Natural killer cell (primary cell): ENCODE measurements at places on chromosomes 13 and 19. TPM values are rescaled to one million over a fixed set of nuclear protein-coding genes. Genes with fewer than 3 reads are reported as not detected.

Gene GRIN2D
- total RNA-seq, result 0.07 TPM

- peak; percentile 7 for DNase-seq
Measured at GRCh38 chr13:44648392-44649103, 72.4 kb upstream of the TSC22D1 start.

Gene PABPC3
- 0.20 TPM for total RNA-seq

DNA sequence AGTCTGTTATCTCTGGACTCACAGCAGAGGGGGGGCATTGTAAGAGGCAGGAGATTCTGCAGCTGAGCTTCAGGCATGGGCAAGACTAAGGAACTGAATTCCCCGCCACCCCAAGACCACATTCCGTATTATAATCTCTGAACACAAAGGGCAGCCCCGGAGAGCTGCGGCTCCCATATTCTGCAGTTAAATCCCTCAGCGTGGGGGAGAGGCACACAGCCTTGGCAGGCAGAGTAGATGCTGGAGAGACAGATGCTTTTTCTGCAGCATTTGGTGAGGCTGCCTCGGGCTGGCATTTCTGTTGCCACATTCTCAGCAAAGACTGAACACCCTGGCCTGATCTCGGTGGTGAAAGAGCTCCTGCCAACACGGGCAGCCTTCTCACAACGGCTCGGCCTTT is 12.9 kb downstream of the CHAF1A start:
- DNase-seq, result no peak

GRCh38 chr13:113663934-113664333 is 3.1 kb upstream of the GRK1 start:
- peak; percentile 10 for DNase-seq

Gene ETV2
- total RNA-seq, result 0.87 TPM

DNA sequence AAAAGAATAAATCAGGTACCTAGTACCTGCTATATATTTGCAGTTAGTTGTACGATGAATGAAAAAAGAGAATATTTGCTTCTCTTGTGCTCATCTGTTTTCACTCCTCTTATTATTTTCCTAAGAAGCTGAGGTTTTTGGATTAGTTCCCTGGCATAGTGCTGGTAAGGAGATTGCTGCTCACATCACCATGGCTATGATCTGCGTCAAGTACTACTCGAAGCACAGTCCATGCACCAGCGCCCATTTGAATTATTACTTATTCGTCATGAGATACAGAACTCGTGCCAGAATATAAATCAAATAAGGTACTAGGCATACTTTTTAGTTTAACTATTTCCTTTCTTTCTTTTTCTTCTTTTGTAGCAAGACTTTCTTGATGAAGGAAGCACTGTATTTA is 7.1 kb downstream of the SERTM1 start:
- no peak for DNase-seq

Gene PTPRH
- 0.45 TPM for total RNA-seq

DNA sequence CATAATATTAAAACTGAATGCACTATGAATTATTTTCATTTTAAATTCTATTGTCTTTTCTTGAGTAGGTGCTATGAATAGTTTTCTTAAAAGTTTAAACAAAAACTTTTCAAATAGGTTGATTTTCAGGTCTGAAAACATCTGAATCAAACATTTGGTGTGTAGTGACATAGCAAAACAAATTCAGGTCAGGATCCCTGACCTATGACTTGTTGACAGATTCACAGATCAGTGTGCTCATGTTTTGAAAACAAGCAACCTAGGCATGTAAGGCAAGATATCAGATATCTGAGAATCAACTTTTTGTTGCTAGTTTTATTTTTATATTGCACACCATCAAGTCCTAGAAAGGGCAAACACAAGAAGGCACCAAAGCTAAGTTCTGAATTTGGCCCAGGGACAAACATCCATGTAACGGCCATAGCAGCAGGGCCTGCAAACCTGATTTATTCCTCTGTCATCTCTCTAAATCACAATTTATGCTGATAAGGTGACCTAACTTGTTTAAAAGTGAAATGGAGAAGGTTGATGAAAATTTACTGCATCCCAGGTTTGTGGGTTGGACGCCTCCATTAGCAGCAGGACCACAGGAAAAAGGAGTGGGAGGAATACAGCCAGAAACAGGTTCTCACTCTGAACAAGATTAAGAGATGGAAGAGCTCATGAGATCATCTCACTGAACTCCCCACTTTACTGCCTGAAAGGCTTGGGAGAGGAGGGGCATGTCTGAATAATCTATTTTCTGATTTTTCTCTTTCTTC is 337.7 kb downstream of the KCNRG start:
- DNase-seq, result no peak

Gene ZNF587B
- total RNA-seq, result 23.4 TPM

GRCh38 chr13:23463661-23464060 is 30.2 kb upstream of the SACS start:
- DNase-seq, result no peak

- DNase-seq, result peak; percentile 30
Measured at GRCh38 chr13:111474136-111475002, 153.9 kb downstream of the TEX29 start.

- DNase-seq, result no peak
Measured at GRCh38 chr19:885536-886224, 7.3 kb downstream of the MED16 start.

DNA sequence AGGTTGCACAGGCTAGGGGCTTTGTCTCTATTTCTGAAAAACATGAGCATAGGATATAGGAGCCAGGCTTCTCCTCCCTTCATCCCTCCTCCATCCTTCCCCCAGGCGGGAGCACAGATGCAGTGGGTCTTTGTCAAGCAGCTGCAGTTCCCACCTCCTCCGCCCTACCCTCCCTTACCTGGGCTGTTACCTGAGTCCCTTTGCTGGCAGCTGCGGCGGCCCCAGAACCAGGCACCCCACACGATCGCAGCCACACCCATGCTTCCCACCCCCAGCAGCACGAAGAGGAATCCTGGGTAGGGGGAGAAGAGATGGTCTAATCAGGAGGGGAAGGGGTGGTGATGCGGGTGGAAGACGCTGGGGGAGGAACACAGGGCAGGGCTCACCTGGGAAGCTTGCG is 7.8 kb downstream of the TMIGD2 start:
- DNase-seq, result no peak

Gene CCL25
- total RNA-seq, result not detected

GRCh38 chr19:4811328-4812131 is 20.0 kb downstream of the TICAM1 start:
- DNase-seq, result peak; percentile 88

Gene SHD
- total RNA-seq, result not detected

- no peak for DNase-seq
Measured at GRCh38 chr19:45037393-45038169, 1.3 kb upstream of the CLASRP start.

Gene IL12RB1
- 95.7 TPM for total RNA-seq

GRCh38 chr13:86946734-86947133 is 724.4 kb upstream of the SLITRK5 start:
- no peak for DNase-seq

Gene ZNF90
- 3.2 TPM for total RNA-seq

DNA sequence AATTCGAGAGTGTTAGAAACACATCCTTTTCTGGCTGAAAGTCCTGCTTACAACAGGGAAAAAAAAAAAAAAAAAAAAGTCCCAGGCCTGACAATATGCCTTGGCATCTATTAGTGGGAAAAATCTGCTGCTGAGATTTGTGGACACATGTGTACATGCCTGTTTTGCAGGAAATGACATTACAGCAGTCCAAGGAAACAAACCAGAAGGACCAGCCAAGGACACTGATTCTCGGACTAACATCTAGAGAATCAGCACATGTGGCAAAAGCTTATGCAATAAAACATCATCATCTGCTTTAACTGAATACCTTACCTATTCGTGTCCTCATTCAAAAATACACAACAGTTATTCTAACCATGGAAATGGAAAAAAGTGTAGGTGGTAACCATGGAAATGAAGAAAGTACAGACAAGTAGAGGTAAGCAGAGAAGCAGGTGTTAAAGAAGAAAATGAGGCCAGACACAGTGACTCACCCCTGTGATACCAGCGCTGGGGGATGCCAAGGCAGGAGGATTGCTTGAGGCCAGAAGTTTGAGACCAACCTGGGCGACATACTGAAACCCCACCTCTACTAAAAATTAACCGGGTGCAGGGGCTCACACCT is 9.4 kb upstream of the DPY19L3 start:
- DNase-seq, result no peak

DNA sequence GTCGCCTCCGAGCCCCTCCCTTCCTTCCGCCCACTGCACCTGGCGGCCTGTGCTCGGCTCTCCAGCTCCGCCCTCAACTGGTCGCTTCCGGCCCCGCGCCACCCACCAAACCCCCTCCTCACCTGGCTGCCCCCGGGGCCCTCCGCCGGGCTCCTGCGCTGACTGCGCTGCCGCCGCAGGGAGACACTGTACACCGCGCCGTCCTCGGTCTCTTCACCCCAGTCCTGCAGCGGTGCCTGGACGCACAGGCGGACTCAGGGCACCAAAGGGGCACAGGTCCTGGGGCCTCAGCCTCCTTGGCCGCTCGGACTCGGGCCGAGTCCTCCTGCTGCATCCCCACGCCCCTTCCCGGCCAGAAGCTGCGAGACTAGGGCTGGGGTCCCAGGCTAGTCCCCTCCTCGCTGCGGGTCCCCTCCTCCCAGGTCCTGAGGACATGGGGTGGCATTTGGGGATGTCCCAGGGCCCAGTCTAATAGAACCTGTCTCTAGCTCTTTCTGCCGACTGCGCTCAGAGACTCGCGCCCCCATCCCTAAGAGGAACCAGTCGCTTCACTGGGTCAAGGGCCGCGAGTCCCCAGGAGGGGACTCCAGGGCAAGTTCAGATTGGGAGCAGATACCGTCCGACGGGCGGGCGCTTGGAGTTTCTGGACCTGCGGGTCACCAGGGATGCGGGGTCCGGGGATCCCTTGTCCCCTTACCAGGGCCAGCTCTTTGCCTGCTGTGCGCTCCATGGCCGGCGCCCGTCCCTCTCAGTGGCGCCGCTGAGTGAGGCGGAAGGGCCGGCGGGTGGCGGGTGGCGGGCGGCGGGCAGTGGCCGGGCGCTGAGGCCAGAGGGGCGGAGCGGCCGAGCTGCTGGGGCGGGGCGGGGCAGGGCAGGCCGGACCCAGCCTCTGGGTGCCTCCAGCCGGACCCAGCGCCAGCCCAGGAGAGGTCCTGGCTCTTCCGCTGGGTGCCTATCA is at the start of gene RGL3:
RGL3 (minus strand) TSS at position 766 of the 958 bp plus-strand sequence; CDS start at position 730, 36 bp downstream.
- no peak for DNase-seq

DNA sequence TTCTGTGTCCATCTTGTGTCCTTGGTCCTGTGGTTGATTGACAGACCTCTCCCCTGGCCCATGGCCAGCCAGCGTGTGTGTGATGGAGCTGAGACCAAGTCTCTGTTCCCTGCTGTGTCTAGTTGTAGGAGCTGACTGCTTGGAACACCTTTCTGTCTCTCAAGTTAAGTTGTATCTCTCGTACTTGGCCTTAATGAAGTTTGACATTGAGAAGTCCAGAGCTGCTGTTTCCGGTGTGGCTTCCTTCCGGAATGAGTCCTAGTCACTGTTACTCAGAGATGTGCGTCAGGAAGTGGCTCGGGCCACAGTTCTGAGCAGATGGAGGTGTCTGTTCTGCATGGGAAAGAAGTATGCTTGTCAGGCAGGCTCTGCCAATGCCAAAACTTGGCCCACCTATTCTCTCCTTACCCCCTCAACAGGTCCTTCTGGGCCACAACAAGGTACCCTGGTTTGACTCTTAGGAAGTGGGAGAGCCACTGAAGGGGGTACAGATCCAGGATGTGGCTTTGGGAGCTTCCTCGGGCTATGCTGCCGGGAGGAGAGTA is 54.3 kb downstream of the GATAD2A start:
- DNase-seq, result peak; percentile 68

Gene ANGPTL8
- total RNA-seq, result not detected

DNA sequence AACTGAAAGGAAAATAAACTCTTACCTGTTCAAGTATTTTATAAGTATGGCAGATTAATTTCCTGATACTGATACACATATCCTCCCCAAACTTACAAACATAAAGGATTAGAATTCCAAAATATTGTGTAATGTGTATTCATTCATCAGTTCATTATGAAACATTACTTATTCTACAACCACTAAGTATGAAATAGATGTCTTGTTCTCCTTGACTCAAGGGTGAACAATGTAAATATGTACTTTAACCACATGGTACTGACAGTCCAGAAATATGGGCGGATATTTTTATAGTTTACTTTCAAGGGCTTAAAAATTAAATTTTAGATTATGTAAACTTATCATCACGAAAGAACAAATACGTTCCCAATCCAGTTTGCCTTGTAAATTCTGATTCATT is 334.0 kb downstream of the LIG4 start:
- DNase-seq, result no peak

GRCh38 chr19:9362905-9363304 is at the start of gene ZNF177:
Gene ZNF177, plus strand, starts transcription at chr19:9363013. Its CDS starts 15,299 bp downstream, at chr19:9378312.
- DNase-seq, result no peak

Gene CCDC61
- total RNA-seq, result 16.9 TPM

Gene SHANK1
- total RNA-seq, result 0.20 TPM

Gene SAFB2
- 264 TPM for total RNA-seq

DNA sequence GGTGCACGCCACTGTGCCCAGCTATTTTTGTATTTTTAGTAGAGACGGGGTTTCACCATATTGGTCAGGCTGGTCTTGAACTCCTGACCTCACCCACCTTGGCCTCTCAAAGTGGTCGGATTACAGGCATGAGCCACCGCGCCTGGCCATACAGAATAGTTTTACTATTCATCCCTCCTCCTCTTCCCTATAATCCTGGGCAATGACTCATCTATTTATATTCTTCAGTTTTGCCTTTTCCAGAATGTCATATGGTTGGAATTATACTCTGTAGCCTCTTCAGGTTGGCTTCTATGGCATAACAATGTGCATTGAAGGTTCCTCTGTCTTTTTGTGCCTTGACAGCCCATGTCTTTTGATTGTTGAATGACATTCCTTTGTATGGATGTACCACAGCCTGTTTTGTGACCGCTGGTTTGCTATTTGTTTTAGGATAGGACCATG is 22.2 kb upstream of the LRP3 start:
- no peak for DNase-seq

DNA sequence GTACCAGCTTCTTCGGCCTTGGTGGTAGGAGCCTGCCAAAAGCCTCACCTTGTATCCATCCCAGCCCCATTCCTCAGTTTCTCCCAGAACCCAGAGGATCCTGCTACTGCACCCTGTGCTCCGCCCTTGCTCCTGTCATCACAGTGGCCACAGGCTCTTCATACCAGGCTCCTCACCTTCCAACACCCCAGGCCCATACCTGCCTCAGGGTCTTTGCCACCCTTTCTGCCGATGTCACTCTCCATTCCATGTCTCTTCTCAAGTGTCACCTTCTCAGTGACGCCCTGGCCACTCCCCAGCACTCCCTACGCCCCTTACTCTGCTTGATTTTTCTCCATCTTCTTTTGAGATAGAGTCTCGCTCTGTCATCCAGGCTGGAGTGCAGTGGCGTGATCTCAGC is 2.0 kb upstream of the SRRM5 start:
- DNase-seq, result no peak

Gene RBM42
- 61.7 TPM for total RNA-seq

- no peak for DNase-seq
Measured at GRCh38 chr13:98384739-98385138, 192.2 kb downstream of the STK24 start.

Gene CBY2
- total RNA-seq, result not detected

Gene ONECUT3
- total RNA-seq, result not detected

GRCh38 chr13:37526710-37527473 is 71.7 kb downstream of the POSTN start:
- DNase-seq, result no peak

Gene BEST2
- not detected for total RNA-seq
